MG63 (cell line): ENCODE measurements at places on chromosomes 2 and 18.

DNA sequence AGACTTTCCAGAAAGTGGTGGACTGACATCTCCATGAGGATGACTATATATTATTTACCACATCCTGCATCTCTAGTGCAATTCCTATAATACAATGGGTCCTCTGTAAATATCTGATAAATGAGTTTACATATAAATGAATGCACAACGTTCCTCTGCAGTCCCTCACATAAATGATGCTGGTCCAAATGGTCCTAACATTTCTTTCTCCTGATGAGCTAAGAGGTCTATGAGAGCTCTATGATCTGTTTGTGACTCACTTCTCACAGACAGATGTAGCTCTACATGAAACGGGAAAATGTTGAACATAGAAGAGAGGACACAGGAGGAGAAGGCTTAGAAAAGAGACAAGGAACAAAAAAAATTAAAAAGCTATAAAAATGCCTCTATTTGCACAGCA lies 201.2 kb upstream of the PIK3C3 start:
- no peak for DNase-seq

GRCh38 chr2:189236066-189236465 lies 56.5 kb upstream of the COL5A2 start:
- DNase-seq = no peak

DNA sequence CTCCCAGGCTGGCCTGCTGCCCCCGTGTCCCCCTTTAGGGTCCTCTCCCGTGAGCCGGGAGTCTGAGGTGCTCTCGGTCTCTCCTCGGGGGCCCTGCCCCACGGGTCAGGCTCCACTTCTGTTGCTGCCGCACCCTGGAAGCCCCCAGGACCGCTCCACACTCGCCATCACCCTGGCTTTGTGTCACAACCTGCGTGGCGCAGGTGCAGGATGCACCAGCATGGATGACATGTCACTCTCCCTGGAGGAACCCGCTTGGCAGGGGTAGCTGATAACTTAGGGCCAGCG lies 10.8 kb upstream of the ARHGEF4 start:
- no peak for DNase-seq

DNA sequence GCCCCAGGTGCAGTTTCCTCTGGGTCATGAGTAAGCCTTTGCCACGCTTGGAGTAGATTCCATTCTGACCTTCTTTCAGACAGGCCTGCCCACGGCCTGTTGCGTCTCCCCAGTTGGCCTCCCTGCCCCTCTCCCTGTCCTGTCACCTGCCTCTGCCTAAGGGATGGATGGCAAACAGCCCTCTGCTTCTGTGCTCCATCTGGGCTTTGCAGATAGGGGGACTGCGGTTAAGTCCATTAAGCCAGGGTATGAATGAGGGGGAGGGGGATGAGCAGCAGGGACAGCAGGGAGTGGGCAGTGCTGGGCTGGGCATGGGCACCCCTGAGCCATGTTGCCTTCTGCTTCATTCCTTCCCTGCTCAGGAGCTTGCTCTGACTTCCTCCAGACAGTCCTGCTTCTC lies 37.6 kb upstream of the B3GNT7 start:
- no peak for DNase-seq

DNA sequence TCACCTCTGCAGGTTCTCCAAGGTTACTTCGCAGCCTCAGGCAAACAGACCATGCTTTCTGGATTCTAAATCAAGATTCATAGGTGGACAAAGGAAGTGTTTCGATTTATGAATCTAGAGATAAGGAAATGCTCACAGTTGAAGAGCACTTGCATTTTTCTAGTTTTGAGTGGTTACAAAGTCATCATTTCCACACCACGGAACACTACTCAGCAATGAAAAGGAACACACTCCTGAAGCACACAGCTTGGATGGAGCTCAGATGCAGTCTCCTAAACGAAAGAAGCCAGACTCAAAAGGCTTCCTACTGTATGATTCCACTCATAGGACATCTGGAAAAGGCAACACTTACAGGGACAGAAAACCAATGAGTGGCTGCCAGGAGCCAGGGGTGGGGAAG lies 31.7 kb downstream of the SDC1 start:
- DNase-seq = no peak
